Activated CD4-positive, alpha-beta T cell treated with anti-CD3 and anti-CD28 coated beads for 1 hour (primary cell): ENCODE measurements at places on chromosomes 13 and 19.
A peak's percentile ranks its signal among the peaks of the same experiment; 100 is the strongest.

DNA sequence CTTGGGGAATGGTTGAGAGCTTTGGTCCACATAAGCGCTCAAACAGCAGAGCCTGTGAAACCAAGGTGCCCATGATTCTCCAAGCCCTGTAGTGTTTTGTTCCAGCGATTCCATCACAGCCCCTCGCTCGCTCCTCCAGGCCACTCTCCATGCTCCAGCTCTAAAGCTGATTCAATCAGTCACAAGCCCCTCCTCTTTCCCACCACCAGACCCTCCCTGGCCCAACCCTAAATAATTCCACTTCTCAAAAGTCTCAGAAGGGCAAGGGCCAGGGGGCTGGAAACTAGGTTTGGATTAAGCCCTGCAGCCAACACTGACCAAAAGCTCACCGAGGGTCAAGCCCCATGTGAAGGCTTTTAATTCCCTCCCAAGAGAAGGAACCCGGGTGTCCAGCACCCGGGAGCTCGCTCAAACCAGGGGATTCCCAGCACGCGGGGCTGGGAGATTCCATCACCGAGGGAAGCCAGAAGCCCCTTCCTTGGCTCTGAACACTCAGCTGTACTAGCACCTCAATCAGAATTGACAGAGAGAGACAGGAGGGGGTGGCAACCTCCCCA is 1.5 kb downstream of the ZNF296 start:
- DNase-seq, result no peak

DNA sequence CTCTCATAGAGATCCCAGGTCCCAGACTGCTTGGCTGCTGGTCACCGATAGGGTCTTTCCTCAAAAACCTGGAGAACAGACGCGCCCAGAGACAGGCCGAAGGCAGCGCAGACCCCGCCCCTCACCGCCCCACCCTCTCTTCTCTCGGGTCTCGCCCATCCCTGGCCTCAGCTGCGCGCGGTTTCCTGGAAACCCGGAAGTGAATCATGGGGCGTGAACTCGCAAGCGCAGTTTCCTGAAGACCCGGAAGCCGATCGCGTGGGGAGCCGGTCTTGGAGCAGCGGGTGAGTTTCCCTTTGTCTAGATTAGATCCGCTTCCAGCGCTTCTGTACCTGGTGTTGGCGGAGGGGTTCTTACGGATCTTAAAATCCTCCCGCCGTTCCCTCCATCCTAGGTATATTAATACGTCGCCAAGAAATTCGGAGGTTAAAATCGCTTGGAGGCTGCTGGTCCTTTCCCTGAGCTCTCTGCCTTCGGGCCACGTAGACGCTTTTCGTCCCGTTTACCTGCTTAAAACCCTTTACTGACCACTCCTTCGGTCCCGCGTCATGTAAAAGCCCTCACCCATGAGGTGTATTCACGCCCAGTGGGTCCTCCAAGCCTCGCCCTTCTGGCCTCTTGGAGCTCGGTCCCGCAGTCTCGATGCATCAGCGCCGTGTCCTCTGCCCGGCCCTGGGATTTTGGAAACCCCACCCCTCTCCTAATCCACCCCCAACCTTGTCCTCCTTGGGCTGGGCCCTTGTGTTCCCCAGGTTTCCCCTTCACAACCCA is at the start of gene ZNF578:
TSS of gene ZNF578 (plus strand) at position 230 of the 771 bp plus-strand sequence. CDS start 48,293 bp downstream, outside the sequence.
- peak; percentile 40 for DNase-seq

GRCh38 chr19:45955905-45956608 is 17.6 kb downstream of the NOVA2 start:
- no peak for DNase-seq

- DNase-seq, result peak; percentile 3
These were observed 5.8 kb downstream of the CD320 start for GRCh38 chr19:8302357-8302691.

DNA sequence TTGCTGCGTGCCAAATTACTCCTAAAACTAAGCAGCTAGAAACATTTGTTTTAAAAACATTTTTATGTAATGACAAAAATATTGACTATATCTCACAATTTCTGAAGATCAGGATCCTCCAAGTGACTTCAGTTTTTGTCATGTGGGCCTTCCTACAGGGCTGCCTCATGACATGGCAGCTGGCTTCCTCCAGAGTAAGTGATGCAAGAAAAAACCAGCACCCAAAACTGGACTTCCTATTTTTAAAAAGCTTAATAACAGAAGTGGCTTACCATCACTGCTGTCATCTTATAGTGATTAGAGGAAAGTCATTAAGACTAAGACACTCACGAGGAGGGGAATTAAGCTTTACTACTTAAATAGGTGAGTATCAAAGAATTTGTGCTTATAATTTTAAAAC is 681.7 kb downstream of the PCDH17 start:
- no peak for DNase-seq

DNA sequence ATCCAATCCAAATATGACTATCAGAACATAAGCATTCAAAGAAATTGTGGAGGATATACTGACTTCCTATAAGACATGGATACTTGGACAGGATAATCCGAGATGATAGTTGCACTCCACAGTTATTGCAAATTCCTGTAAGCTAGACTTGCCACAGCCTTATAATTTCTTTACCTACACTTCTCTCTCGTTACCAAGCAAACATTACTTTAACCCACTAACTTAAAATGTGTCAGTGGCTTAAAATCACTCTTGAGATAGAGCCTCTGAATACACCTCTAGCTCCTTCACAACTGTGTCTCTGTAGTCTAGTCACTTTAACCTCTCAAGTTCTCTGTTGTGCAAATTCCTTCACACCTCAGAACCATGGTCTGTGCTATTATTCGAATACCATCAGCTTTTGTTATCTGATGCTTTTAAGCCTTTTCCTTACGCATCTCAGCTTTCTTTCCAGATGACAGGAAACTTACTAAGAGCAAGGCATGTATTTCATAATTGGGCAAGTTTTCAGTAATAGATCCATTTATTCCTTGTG is 474.9 kb upstream of the MIR17HG start:
- DNase-seq, result no peak

GRCh38 chr19:11067356-11068113 is 21.7 kb upstream of the LDLR start:
- no peak for DNase-seq

GRCh38 chr13:49404703-49405020 is 39.2 kb downstream of the CAB39L start:
- DNase-seq, result no peak

DNA sequence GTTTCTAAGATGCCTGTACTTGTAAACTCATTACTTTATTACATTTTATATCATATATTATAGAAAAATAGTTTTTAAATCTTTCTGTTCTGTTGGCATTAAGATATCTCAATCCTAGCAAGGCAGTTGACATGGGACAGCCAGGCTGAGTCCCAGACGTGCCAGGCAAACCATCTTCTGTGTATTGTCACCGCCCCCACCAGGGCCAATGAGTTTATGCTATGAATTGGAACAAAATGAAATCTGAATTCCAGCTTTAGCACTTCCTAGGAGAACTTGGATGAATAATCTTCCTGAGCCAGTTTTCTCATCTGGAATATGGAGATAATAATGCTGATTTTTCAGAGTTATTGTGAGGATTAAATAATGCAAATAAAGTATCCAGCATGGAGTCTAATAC is 79.9 kb upstream of the GSX1 start:
- DNase-seq, result no peak
